ENCODE measurements at places on chromosomes 4 and X.

GRCh38 chrX:41009850-41010846 lies 75.1 kb upstream of the USP9X start:
- peak; percentile 75 for DNase-seq

DNA sequence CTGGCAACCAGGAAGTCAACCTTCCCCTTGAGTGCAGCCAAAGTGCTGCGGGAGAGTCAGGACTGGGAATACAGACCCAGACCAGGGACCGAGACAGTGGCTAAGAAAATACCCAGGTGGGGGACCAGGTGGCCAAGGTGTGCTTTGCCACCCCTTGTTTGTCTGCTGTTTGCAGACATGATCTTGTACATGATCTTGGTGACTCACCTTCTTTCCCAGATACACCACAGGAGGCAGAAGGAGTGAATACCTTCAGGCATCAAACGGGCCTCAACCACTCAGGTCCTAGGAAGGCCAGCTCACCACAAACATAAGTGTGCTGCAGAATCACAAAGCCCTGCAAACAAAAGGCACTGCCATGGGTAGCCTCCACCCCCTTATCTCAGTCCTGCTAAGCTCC lies 62.0 kb downstream of the CNGA2 start:
- DNase-seq: no peak

GRCh38 chr4:102868153-102868780 lies 525 bp upstream of the CISD2 start:
- peak; percentile 64 for DNase-seq

GRCh38 chr4:10091531-10092181 lies 24.9 kb downstream of the WDR1 start:
- DNase-seq: no peak

DNA sequence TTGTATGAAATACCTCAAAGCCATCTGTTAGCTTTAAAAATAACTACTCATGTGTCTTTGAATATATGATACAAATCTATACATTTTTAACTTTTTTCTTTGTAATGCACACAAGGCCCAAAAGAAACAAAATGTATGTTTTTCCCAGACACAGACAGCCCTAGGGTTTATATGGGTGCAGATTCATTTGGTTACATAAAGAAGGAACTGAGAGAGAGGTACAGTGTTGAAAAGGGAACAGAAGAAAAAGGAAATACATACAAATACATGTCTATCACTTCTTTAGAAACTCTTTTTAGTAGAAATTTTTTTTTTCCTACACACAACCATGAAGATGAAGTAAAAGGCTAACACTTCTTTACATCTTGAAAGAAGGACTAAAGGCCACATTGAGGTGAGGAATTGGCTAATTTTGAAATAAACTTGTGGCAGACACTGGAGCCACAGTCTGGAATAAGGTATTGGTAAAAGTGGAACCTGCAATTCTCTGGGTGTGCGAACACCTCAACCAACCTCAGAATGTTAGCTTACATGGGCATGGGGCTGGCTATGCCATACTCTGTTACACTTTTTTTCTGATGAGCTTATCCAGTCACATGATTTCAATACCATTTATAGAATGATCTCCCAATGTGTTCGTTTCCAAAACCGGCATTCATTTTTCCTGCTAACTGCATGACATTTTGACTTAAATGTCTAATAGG lies 67.9 kb downstream of the FAM47C start:
- DNase-seq: no peak

DNA sequence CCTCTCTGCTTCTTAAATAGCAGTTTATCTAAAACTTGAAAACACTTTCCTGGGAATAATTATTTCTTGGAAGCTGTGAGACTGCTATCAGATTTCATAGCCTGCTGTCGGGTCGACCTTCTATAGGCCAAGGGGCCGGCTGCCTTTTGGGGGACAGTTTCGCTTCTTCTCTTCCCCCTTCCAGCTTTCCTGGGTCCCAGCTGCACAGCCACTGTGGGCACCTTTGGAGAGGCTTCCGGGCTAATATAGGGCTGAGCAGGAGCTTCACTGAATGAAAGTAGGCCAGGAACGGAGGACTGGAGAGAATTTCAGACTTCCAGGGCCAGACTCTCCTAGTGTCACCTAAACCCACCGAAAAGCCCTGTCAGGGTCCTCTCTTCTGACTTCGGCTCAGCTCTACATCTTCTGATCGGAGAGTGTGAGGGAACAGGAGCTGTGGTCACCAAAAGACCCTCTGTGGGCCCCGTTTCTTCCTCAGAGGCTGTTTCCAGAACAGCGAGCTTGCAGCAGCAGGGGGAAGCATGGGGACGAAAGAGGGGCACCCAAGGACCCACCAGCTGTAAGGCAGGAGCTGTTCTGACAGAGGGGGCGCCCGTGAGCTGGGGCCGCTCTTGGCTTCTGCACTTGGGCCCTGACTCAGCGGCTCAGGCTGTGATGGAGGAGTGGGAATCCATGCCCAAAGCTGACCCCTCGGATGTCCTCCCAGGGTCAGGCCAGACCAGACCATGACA lies 620.6 kb downstream of the BCOR start:
- no peak for DNase-seq

DNA sequence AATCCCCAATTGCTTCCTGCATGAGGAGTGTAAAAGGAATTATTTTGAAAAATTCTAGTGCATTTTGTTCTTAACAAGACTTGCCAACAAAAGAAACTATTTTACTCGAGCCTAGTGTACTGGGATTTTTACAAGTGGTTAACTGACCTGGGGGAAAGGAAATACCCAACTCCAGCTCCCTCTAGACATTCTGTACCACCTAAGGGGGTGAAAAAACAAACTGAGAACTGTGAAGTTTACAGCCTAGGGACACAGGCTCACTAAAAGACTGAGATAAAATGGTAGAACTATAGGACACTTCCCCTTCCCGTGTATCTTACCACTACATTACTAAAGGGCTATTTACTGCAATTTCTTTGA lies 2.6 kb upstream of the ADH5 start:
- DNase-seq: no peak

DNA sequence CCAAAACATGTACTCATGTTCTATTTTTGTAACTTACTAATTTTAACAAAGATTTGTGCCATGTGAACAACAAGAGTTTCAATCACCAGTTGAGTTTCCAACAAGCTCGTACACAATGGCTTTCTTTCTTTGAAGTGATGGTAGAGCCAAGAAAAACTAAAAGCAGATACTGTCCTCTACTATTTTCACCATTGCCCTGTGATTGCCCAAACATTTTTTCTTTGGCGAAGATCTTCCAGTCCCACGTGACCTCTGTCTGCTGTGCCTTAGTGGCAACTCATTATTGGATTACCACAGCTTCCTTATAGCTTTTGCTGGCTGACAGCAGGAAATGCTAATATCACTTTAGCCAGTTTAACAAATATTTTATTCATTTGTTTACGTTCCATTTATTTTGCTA lies 1147.1 kb downstream of the STIM2 start:
- DNase-seq: no peak

GRCh38 chrX:26037367-26037766 lies 100.8 kb upstream of the MAGEB18 start:
- DNase-seq: no peak

GRCh38 chr4:141174457-141174856 lies 41.2 kb upstream of the RNF150 start:
- DNase-seq: no peak

DNA sequence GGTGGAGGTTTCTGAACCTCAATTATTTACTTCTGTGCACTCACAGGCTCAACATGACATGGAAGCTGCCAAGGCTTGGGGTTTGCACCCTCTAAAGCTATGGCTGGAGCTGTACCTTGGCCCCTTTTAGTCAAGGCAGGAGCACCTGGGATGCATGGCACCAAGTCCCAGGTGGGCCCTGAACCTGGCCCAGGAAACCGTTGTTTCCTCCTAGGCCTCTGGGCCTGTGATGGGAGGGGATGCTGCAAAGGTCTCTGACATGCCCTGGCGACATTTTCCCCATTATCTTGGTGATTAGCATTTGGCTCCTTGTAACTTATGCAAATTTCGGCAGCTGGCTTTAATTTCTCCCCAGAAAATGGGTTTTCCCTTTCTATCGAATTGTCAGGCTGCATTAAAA lies 726.1 kb upstream of the POU3F4 start:
- DNase-seq: no peak

DNA sequence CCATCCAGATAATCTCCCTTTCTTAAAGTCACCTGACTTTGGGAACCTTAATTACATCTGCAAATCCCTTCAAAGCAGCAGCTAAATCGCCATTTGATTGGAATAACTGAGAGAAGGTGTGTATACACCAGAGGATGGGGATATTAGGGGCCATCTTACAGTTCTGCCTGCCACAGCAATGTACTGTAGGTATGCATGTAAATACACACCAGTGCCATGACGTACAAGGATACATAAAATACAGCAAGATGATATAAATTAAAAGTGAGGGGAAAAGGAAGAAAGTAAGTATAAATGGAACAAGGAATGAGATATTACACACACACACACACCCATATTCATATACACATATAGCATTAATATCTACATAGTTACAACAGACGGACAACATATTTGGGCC lies 81.2 kb downstream of the CBR4 start:
- DNase-seq: no peak

- DNase-seq: no peak
Observed at GRCh38 chr4:47213971-47214370, 182.6 kb downstream of the GABRB1 start.

DNA sequence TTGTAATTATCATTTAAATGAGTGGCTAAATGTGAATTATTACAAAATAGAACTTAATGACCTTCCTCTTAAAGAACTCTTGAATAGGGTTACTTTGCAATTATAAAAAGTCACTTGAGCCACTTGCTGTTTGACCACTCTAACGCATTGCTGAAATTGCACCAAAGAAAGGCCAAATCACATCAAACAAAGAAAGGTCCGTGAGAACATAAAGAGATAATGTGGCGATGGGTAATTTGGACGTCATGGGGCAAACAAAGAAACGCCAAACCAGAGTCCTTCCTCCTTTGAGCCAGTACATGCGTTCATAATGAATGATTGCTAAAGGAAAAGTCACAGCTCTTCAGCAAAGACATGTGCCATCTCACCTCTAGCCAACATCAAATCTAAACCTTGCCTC lies 229.8 kb upstream of the STS start:
- DNase-seq: no peak

GRCh38 chr4:155765149-155765548 lies 6.3 kb downstream of the GUCY1B1 start:
- DNase-seq: no peak

DNA sequence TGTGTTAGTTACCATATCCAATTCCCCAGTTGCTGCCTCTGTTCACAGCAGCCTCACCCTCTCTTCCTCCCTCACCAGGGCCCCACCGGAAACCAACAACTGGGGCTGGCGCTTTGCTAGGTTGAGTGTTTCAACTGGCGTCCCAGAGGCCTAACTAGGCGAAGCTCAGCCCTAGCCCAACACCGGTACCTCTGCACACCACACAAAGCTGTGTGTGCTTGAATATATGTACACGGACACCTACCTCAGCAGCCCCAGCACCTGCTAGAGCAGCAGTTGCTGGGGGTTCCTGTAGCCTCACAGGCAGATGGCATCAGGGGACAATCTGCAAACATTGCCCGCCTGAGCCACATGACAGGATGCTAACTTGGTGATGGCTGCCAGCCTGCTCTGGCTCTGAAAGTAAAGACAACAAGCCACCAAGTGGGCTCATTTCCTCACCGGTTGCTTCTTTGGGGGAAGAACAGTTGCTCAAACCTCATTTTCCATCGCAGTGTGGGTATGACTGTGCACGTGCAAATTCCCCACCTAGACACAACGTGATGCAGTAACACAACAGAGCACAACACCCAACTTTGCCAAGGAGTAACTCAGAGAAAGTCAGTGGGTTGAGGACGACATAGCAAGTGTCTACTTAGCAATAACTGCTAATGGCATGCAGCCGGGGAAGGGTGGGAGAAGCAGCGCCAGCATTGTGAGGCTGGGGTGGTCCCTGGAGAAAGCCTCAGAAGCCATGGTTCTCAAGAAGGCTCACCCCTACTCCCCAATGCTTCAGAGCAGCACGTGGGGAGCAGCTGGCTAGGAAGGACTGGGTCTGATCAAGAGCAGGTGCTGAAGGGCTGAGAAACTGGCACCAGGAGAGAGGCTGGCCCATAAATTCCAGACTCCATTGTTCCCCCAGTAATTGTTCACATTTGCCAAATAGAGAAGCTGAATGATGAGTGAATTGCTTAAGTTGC lies 139.5 kb downstream of the SH3KBP1 start:
- peak; percentile 88 for DNase-seq

DNA sequence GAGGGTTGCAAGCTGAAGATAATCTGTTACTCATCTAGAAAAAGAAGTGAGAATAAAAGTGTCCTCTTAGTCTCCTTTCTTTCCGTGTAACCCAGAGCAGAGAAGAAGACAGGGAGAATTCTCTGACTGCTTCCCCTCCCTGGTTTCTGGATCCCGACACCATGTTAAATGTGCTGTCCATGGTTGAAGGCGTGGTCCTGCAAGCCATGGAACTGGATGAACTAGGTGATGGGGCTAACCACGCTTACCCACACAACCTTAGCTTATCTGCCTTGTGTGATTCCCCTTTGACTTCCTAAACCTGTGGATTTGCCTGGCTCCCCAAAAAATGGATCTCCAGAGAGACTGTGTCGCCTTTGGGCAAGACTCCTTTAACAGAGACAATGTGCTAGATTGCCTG lies 907.6 kb downstream of the FSTL5 start:
- no peak for DNase-seq

Measured in activated effector memory CD4-positive, alpha-beta T cell treated with anti-CD3 and anti-CD28 coated beads, Interleukin-2, amount 50 U/mL, for 16 hours (primary cell).